ENCODE measurements at places on chromosomes 1 and 21.

DNA sequence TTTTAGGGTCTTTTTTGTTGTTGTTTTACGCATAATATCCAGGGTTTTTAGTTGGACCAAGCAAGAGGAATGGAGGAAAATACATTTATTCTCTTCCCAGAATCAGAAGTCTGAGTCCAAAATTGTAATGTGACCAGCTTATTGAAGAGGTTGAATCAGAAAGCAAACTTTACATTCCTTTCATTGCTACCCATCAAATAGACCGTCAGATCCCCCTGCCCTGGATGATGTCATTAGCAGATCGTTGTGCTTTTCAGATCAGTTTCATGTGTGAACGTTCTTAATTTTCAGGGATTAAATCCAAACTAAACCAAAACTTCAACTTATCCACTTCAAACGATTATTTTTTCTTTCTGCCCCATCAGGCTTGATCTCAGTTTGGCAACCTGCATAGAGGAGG is 85.7 kb upstream of the NGF start:
- no peak for DNase-seq

DNA sequence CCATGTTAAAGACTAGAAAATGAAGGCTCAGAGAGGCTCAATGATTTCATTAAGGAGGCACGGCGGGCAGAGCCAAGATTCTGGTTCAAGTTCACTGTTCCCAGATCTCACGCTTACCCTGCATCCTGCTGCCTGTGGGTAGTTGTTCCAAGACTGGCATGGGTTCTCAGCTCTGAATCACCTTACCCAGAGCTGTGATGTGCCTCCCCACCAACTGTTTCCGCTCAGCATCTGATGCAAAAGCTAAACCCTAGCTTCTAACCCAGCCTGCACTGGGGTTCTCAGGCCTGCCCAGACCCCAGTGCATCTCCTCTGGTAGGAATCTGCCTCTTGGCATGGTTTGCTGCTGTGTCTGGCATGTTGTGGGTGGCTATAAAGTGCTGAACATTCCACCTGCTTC is 11.8 kb downstream of the TNR start:
- DNase-seq = no peak

- no peak for DNase-seq
Observed at GRCh38 chr1:198118134-198118533, 38.7 kb upstream of the NEK7 start.

GRCh38 chr1:56107275-56107638 is 472.1 kb downstream of the PLPP3 start:
- no peak for DNase-seq

DNA sequence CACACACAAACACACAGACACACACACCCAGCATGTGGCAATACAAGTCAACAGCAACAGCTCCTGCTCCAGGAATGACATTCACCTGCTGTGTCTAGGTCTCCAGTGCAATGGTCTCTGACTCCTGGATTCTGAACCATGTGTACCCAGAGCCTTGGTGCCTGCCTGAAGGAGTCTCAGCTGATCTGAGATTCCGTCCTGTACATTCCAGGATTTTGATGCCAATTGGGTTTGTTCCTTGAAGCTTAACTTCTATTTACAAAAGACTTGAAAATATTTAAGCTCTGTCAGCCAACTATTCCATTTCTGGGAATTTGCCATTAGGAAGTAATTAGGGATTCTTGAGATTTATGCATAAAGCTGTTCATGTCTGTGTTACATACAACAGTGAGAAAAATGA is 85.4 kb upstream of the LRRC8D start:
- no peak for DNase-seq

GRCh38 chr1:98763488-98764150 is 102.1 kb downstream of the SNX7 start:
- no peak for DNase-seq

DNA sequence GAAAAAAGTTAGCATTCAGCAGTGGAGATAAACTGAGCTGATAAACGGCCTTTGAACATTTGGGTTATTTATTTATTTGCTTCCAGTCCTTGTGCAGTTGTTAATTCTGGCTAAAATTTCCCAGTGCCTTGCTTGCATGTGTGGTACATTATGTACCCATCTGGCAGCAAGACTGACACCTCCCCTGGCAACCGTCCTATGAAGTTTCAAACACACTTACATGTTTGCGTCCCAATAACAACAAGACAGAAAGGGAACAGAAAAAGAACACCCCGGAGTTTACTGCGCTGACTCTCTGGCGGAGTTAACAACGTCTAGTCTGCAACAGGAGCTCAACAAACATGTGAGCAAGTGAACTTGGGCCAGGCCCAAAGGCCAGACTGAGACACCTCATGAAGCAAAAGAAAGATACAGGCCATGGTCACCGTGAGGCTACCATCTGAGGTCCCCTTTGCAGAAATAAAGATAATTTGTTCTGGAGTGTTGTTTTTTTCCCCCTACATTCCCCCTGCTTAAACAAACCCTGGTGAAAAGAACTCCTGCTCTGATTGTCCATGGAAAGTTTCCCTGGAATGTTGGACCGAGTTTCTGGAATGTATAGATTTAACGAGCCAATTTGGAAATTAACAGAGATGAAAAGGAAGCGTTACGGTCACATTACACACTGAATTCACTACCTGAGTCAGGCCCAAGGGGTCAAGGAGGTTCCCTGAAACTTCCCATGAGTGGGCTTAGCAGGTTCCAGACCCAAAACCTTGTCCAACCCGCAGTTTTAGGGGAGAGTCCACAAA is 33.4 kb downstream of the TRABD2B start:
- no peak for DNase-seq

GRCh38 chr1:3121401-3122210 is 52.6 kb downstream of the PRDM16 start:
- DNase-seq = no peak

- DNase-seq = peak; percentile 67
Observed at GRCh38 chr1:150976879-150977694, 2.5 kb upstream of the CERS2 start.

DNA sequence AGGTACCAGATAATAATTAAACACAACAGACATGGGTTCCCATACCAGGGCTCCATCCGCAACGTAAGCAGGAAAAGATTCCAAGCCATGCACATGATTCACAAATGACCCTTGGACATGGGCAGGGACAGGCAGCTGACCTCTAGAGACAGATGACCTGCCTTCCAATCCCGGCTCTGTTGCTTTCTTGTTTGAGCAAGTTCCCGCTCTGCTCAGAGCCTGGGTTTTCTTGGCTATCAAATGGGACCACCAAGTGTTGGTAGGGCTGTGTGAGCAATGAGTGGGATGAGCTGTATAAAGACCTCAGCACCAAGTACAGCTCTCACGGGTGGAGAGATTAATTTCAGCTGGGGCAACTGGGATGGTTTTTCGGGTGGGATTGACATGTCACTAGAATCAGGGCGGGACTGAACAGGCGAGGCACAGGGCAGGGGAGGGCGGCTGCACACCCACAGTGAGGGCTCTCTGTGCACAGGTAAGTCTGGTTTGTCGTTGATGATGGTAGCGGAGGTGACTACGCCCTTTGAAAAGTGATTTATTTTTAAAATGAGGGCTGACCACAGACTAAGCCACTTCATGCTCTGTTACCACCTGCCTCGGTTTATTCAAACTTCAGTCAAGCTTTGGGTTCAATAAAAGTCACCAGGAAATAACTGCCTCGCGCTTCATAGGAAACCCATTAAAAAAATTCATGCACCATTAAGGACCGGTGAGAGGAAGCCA is 57.5 kb upstream of the IFFO2 start:
- no peak for DNase-seq
